ENCODE measurements at places on chromosomes 11 and 22.

DNA sequence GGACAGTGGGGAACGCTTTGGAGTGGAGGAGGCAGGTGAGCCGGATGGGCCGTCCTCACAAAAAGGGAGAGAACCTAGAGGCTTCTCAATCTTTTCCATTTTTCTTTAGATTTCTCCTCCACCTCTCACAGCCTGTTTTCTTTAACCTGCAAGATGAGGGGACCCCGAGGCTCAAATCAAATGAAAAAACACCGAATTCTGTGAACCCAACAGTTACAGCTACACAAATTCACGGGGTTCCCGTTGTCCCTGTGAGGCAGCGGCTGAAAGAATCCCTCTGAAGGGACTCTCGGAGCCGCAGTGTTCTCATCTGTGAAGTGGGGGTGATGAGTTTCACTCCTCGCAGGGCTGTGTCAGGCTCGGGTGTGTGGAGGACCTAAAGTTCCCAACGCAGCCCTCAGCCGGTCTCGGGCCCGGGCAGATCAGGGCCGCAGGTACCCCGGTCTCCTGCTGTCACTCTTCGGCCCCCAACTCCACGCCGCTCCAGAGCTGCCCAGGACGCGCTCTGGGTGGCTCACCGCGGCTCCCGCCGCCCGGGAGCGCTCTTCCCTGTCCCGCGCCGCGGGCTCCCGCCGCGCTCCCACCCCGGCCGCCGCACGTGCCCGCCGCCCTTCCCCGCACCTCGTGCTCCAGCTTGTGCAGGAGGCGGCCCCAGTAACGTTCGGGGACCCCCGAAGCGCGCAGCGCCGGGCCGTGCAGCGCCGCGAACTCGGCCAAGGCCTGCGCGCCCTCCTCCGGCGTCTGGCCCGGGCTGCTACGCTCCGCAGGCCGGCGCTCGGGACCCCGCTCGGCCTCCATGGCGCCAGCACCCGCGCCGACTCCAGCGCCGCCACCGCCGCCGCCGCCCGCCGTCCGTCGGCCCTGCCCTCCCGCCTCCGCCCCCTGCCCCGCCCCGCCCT lies at the start of gene TTLL12:
Gene TTLL12 (minus strand): TSS at position 863 of the 899 bp plus-strand sequence. CDS start 65 bp downstream, at position 798.
- DNase-seq: peak; percentile 53

DNA sequence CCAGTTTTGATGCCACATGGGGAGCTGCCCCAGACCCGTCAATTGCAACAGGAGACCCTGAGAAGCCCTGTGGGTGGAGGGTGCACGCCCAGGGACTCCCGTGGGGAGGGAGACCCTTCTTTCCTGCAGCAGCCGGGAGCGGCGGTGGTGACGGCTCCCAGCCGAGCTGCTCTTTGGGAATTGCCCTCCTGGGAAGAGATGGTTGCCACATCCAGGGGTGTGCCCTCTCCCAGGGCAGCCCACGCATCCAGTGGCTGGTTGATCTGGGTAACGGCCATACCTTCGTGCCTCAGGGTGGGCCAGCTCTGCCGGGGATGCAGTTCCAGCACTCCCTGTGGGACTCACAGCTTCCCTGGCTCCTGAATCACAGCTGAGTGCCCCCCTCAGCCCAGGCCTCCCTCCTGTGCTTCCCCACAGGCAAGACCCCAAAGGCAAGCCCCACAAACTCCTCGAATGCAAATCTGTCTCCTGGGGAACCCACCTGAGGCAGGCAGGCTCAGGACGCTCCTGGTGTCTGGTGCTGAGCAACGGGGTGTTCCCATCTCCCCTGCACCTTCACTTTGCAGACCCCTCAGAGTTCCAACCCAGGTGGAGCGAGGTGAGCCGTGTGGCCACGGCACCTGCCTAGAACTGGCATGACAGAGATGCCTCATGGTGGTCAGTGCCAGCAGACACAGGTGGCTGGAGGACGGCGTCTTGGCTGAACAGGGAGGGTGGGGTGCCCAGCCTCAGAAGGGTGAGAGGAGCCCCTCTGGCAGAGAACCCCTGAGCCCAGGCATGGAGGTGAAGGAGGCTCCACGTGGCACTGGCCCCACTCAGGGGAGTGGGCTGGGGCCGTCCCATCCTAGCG lies 1027.4 kb downstream of the BRD1 start:
- DNase-seq: no peak

DNA sequence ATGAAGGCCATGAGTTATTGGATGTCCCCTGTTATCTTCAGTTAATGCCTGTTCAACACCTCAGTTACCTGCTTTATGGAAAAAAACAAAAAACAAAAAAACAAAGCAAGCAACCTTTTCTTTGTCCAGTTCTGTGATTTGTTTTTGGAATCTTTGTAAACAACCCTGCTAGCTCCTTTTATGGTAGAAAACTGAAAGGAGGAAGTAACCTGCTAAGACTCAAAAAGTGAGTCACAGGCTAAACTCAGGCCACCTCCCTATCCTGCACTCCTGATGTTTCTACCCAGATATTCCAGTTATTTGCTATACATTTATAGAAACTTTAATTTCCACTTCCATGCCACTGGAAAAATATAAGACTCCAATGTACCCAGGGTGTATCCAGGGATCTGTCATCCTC lies 20.6 kb upstream of the TLCD5 start:
- DNase-seq: no peak

GRCh38 chr11:6655790-6656583 lies at the start of gene DCHS1:
Gene DCHS1, minus strand, starts transcription at chr11:6655809. Its CDS starts 14,196 bp downstream, at chr11:6641613.
- no peak for DNase-seq

DNA sequence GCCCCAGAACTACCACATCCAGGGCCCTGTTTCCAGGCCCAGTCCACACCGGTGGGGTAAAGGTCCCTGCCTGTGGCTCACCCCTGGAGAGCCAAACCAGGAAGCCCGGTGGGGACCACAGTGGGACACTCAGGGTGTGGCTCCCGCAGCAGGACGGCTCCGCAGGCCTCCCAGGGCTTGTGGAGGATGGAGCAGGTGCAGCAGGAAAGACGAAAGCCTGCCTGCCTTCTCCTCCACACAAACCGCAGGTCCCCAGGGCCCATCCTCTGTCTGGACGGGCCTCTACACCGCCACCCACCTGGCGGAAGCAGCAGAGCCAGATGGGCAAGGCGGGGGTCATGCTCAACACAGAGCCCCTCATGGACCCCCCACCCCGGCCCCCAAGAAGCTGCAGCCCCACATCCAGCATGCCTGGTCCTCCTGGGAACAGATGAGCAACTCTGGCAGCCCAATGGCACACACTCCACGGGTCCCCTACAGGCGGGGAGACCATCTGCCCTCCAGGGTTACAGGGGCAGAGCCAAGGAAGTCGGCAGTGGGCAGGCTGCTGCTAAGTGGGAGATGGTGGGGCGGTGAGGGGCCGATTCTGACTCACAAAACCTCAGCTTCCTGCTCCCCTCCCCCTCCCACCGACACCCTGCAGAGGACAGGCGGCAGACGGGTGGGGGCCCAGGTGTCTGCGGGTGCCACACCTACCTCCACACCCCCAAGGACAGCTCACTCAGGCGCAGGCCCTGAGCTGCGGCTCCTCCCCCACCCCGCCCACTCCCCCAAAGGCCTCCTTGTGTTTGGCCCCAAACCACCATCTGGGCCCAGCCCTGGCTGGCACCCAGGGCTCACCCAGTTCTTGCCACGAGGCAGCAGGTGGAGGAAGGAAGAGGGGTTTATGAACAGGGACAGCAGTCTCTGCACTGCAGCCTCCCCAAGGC lies 5.2 kb downstream of the SBF1 start:
- DNase-seq: peak; percentile 97

DNA sequence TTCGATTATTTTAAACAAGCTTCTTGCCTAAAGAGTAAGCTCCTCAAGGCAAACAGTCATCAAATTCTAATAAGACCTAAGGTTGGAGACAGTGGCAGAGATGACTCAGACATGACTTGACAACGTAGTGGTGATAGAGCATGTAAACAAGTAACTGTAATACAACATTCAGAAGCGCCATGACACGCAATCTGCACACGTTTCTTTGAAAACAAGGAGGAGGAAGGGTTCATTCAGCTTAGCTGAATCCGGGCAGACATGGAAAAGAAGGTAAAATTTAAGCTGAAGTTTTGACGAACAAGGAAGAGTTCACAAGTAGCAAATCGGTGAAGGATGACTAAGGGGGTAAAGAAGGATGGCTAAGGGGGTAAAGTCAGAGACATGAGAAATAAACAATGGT lies 152.4 kb upstream of the ZC3H12C start:
- no peak for DNase-seq

DNA sequence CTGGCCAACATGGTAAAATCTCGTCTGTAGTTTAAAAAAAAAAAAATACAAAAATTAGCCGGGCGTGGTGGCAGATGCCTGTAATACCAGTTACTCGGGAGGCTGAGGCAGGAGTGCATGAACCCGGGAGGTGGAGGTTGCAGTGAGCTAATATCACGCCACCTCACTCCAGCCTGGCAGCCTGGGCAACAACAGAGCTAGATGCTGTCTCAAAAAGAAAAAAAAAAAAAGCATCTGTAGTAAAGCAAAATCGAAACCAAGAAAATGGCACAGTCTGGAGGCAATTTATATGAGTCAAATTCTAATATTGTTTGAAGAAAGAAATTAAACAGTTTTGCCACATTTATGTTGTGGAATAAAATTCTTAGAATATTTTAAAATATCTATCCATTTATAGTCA lies 365.0 kb upstream of the CHORDC1 start:
- DNase-seq: no peak

DNA sequence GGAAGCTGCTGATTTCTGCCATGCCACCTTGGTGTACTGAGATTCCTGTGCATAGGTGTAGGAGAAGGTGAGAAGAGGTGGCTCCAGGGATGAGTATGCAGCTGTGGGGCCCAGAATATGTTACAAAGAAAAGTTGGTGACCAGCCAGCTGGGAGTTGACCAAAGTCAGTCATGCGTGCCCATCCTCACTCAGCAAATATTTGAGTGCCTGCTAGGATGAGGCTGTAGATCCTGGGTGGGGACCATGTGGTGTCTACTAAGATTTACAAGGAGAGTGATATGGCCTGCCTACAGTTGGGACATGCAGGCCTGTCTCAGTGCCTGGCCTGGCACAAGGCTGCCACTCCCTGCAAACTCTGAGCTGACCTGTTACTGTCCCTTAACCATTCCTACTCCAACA lies 19.4 kb downstream of the RNF185 start:
- DNase-seq: no peak

GRCh38 chr22:40312050-40312449 lies 34.2 kb upstream of the ADSL start:
- DNase-seq: no peak

DNA sequence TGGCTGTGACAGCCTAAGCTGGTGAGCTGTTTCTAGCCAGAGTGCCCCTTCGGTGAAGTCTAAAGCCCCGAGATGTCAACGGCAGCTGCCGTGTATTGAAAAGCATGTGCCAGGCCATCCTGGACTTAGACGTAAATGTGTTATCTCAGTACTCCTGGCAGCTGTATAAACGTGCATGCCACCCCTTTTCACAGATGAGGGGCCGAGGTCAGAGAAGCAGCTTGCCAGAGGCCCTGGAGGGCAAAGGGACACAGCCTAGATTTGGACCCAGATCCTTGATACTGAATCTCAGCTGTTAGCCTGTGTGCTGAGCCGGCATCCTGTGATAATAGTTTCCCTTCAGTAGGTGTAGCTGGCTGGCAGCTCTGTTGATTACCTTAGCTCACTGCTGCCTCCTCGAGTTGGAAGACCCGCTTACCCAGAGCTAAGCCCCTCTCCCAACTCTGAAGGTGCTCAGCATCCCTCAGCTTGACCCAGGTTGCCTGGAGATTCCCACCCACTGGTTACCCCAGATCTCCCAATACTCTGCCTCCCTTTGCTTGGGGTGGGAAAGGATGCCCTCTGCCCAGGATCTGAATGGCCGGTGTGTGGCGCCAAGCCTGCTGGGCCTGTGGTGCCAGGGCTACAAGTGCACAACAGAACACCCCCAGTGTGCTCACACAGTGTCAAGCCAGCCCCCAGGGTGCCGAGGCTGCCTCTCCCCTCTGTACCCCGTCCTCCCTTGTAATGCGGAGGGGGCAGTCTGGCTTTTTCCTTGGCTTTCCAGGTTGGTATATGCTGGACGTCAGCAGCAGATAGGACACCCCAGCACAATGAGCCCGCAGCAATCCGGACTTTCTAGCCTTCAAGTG lies 59.8 kb upstream of the WNT7B start:
- DNase-seq: peak; percentile 69

DNA sequence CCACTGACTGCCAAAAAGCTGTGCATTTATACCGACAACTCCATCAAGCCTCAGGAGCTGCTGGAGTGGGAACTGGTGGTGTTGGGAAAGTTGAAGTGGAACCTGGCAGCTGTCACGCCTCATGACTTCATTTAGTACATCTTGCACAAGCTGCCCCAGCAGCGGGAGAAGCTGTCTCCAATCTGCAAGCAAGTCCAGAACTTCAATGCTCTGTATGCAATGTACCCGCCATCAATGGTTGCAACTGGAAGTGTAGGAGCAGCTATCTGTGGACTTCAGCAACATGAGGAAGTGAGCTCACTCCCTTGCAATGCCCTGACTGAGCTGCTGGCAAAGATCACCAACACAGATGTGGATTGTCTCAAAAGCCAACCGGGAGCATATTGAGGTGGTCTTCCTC lies at the start of gene SLC22A25:
Gene SLC22A25 (minus strand): TSS at position 67 of the 400 bp plus-strand sequence. CDS start 13,947 bp downstream, outside the sequence.
- no peak for DNase-seq

DNA sequence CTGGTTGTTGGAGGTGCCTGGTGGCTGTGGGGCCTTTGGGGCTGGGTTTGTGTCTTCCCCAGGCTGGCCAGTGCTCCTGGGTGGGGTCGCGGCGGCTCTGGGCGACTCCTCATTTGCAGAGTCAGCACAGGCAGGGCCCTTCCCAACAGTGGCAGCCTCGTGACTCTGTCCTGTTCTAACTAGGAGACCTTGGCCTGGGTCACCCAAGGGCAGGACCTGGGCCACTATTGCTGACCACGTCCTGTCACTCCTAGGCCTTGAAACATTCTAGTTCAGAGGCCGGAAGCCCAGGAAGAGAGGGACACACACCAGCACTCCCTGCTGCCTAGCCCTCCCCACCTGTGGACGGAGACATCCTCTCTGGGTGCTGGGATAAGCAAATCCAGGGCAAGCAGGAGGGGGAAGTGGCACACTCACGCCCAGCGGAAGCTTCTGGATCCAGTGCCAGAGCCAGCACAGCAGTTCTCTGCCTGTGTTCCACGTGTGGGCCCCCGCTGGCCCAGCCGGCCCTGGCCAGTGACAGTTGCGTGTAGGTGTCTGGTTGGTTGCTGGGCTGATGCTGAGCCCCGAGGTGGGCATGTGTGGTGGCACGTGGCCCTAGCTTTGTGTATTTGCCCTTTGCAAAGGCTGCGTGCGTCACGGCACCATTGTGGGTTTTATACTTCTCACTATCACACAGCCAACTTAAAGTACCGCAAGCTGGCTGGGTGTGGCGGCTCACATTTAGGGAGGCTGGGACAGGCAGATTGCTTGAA lies 4.3 kb upstream of the CHID1 start:
- DNase-seq: no peak

DNA sequence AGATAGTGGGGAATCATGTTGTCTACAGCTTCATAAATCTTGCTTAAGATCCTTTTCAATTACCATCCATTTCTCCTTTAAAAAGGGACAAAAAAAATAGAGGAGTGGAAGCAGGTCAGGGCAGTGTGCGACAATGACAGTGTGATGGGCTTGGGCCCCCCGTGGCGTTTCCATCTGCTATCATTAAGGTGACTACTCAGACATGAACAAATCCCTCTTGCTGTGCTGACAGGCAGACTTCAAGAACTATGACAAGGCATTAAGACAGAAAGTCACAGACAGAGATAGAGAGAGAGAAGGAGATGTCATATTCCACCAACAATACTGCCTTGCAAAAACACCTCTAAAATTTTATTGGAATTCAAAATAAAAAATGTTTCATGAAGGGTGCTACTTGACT lies 263.2 kb downstream of the DCDC1 start:
- DNase-seq: no peak

GRCh38 chr22:41023299-41023623 lies 69.1 kb upstream of the EP300 start:
- DNase-seq: no peak

GRCh38 chr11:113119074-113119473 lies 157.9 kb downstream of the NCAM1 start:
- DNase-seq: no peak

Data from activated naive CD4-positive, alpha-beta T cell treated with anti-CD3 and anti-CD28 coated beads for 36 hours (primary cell).